Right cardiac atrium (tissue), 5 donors: ENCODE measurements at places on chromosomes 3 and 15. TPM values are rescaled to one million over a fixed set of nuclear protein-coding genes. Genes with fewer than 3 reads are reported as not detected.

GRCh38 chr15:28114721-28115622 is 15.9 kb upstream of the OCA2 start:
- DNase-seq = no peak

GRCh38 chr3:183244219-183244618 is 8.8 kb upstream of the B3GNT5 start:
- DNase-seq = peak; percentile 41

GRCh38 chr3:61750766-61751165 is 189.4 kb downstream of the PTPRG start:
- no peak for DNase-seq

DNA sequence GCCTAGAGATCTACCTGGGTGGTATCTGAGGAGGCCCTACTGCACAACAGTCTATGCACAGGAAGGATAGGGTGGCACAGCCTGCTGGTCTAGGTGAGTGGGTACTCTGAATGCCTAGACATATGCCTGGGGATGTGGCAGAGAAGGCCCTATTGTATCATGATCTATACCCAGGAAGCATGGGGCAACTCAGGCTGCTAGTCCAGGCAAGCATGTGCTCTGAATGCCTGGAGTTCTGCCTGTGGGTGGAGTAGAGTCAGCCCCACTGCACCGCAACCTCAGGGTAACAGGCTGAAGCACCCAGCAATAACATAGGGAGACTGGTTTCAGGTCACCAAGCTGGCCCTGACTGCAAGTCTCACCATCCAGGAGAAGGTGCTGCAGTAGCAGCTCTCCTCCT is 224.7 kb downstream of the MFSD1 start:
- DNase-seq = no peak

Gene RHCG
- 0.93 TPM for polyA plus RNA-seq

DNA sequence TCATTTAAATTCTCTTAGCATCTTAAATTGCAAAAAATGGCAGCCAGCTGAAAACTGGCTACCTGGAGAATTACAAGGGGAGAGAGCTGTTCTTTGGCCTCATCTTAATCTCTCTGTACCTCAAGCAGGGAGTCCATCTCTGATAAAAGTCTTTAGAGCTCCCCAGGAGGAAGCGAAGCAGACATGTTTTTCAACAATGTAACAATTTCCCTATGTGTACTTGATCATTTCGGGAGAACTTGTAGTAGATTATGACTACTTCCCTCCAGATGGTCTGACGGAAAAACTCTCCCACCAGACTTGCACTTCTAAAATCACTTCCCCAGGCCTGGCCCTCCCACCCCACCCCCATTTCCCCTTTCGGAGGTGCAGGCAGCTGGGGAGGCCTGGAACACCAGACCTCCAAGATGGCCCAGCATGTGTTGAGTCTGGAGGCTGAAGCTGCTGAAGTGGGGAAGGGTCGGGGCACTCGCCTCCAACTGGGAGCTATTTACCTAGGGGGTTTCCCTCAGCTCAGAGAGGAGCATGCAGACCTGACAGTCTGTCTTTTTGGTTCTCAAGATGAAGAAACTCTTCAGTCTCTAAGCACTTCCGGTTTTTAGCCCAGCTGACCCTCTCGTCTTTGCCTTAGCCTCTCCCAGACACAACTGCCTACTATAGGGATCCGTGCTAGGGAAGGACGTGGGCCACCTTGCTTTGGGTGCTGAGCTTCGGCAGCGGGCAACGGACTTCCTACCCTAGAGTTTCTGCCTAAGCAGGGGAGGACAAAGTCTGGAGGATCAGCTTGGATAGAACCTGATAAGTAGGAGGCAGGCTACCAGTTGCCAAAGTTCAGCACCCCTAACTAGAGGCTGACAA is 164.0 kb upstream of the TBL1XR1 start:
- no peak for DNase-seq

DNA sequence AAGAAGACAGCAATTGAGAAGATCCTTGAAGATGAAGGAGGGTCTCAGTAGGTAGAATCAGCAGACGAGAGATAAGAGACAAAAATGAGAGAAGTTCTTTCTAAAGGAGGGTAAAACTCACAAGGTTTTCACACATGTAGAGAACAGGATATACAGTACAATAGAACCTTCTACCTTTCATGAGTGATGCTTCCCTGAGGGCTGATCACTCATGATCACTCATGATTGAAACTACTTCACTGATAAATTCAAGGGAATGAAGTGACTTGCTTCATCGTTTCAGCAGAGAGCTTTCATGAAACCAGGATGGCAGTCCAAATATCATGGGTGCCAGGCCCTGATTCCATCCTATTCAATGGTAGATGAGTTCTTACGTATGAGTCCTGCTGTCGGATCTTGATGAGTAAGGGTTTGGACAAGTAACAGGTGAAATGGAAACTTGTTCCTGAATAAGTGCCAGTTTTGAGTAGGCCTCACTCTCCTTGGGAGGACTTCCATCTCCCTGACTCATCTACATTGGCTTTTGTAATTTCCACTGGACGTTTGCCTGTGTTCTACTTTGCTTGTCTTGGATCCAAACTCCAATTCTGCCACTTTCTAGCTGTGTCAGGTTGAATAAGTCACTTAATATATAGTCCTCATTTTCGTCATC is 9.6 kb upstream of the CLDN16 start:
- no peak for DNase-seq
